ENCODE measurements at places on chromosomes 5 and 9.

DNA sequence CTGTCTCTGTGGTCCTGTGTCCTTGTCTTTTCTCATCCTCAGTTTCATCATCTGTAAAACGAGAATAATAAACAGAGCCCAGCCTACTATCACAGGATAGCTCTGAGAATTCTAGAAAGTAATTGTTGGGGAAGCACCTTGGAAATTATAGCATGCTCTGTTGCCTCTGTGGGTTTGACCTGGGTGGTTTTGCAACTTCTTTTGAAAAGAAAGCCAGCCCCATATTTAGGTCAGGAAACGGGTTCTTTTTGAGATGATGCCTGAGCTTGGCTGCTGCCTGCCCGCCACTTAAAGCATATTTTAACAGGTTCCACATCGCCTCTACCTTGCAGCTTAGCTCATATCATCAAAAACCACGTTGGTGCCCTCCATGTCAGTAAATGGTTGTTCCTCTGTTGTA lies 111.1 kb downstream of the TLR4 start:
- DNase-seq = no peak

DNA sequence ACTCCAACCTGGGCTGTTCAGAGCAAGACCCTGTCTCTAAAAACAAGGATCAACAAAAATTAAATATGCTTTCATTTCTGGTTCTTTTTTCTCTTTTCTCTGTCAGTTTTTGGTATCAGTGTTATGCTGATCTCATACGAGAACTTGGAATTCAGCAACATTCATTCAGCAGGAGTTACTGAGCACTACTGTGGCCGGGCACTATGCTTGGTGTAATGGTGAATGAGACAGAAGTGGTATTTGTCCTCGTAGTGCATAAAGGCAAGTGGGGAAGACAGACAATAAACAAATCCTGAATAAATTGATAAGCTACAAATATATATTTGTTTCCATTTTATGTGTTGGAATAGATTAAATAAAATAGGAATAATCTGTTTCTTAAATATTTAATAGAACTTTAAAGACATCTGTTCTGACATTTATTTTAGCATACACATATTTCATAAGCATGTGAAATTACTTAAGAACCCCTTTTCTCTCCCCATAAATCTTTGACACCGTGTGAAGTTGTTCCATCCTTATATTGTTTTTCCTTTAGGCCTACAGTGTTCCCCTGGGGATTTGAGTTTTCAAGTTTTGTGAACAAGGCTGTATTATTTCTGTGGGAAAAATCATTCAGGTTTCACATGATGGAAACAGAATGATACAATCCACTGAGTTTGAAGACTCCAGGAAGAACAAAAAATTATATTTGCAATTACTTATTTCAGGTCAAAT lies 24.6 kb downstream of the UBAP1 start:
- no peak for DNase-seq

DNA sequence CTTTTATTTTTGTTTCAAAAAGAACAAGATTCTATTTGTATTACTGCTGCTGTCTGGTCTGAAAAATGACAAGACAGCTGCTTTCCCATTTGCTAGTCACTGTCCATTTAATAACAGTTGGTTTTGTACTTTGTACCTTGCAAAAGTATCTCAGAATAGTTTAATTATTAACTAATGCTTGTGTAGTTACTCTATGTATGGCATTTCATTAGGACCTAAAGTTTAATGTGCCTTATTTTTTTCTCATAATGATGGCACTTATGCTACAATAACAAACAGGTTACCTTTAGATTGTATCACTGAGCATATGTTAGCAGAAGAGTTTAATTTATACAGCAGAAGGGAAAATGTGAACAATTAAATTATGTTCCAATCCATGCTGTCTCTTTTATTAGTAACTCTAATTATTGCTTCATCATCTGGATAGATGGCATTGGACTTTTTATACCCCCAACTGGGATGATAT lies 134.2 kb downstream of the CDH10 start:
- no peak for DNase-seq

DNA sequence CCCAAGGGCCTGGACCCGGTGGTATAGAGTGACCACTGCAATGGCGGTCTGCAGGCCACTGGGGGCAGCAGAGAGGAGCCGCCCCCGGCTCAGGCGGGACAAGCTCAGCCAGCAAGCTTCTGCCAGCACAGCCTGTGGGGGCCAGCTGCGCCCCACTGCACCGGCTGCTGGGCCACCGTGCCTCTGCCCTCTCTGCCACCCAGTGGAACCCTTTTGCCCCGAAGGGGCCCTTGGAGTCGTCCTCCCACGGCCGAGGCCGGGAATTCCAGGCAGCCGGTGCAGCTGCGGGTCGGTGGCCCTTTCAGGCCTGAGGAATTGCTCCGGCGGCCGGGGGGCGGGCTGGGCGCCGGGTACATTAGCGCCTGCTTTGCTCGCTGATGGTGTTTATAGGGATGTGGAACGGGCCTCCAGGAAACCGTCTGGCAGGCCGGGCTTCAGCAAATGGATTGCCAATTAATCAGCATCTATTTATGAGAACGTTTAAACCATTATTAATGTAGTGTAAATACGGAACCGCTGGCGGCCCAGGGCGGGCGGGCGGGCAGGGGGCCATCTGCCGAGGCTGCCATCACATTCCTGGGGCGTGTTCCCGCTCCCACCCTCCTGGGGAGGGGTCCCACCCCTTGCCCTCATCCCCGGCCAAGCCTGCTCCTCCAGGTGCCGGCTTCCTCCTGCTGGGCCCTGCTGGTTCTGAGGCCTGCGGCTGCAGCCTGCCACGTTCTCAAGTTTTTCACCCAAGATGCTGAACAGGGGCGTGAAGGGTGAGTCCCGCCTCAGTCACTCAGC lies 127.4 kb downstream of the BARX1 start:
- peak; percentile 77 for DNase-seq

GRCh38 chr9:107175816-107176435 lies 107.2 kb upstream of the RAD23B start:
- DNase-seq = peak; percentile 19

DNA sequence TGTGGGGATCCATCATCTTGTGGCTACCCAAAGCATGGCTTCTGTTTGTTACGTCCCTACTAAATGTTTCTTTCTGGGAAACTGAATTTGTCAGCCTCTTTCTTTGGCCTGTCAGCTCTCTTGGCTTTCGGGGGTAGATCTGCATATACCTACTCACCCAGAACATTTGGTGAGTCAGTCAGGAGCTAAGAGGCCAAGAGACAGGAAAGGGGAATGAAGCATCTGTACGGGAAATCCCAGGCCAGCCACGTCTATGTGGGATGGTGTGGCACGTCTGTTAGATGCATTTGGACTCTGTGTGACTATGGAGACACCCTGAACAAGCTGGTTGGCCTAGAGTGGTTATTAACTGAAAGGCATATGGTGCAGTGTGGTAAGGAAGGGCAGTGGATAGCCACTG lies 58.1 kb downstream of the CDO1 start:
- no peak for DNase-seq

- no peak for DNase-seq
These were observed 505.3 kb upstream of the DAP start for GRCh38 chr5:11266331-11266730.

DNA sequence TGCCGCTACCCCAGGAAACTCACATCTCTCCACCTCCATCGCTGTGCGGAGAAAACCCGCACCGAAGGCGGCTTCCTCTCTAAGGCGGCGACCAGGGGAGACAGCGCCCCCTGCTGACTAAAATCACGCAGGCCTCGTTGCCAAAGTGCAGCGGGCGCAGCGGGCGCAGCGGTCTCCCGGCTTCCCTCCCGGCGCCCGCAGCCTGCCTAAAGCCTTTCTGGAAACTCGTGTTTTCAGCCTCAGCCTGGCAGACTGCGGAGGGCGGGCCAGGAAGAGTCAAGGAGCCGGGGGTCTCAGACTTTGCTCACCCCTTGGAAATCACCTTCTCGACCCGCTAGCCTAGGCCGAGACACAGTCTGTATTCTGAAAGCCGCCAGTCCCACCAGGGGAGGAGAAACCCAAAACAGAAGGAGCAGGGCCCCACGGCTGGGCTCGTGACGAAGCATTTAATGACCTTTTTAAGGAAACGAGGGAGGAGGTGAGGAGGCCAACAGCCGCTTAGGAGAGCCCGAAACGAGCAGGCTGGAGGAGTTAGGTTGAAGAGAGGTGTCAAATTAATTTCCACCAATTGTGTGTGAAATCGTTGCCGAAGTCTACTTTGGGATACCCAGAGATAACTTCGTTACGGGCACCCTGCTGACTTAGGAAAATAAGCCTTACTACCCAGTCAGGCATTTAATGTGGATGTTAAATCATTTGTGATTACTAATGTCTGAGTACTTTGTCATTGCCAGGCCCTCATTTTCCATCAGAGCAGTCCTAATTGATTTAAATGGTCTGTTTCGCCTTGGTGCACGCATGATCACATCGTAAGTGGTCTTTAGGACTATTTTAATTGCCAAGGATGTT lies 7.3 kb upstream of the FOXB2 start:
- DNase-seq = peak; percentile 48

DNA sequence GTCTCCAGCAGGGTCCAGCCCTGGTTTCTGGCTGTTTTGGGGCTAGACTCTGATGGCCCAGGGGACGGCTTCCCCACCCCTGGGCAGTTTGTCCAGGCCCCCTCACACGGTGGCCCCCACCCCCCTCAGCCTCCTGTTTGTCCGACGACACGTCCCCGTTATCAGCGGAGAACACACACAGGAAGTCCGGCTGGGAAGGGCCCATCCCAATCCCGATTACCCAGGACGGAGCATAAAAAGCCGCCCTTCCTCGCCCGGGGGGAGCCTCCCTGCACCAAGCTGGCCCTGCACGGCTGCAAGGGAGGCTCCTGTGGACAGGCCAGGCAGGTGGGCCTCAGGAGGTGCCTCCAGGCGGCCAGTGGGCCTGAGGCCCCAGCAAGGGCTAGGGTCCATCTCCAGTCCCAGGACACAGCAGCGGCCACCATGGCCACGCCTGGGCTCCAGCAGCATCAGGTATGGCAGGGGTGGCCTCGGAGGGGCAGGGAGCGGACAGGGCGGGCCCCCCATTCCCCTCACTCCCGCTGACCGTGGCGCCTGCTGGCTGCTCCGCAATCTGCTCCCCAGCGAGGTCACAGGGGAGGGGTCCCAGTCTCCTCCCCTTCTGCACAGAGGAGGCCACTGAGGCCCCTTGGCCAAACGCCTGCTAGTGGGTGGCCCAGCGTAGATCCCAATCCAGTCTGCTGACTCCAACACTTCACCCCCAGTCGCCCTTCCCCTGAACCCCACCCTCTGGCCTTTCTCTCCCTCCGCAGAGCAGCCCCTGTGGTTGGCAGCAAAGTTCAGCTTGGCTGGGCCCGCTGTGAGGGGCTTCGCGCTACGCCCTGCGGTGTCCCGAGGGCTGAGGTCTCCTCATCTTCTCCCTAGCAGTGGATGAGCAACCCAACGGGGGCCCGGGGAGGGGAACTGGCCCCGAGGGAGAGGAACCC lies at the start of gene EGFL7:
Gene EGFL7 (plus strand): TSS at position 261 of the 926 bp plus-strand sequence. CDS start 5,367 bp downstream, outside the sequence.
- no peak for DNase-seq

GRCh38 chr9:134720796-134721195 lies 79.2 kb downstream of the COL5A1 start:
- DNase-seq = no peak

DNA sequence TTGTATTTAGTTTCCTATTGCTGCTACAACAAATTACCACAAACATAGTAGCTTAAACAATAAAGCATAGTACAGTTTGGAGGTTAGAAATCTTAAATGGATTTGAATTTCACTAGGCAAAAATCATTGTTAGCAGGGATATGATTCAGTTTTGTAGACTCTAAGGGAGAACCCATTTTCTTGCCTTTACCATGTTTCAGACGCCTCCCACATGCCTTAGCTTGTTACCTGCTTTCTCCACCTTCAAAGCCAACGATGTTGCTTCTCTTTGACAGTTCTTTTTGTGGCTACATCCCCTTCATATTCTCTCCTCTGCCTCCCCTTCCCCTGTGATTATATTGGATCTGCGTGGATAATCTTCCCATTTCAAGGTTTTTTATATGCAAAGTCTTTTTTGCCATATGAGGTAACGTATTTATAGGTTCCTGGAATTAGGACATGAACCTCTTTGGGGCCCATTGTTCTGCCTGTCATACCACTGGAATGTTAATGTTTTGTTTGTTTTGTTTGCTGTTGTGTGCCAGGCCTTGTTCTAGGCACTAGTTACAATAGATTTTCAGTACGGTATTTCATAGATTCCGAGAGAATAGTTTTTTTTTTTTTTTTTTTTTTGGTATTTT lies 54.1 kb downstream of the UHRF2 start:
- DNase-seq = no peak

DNA sequence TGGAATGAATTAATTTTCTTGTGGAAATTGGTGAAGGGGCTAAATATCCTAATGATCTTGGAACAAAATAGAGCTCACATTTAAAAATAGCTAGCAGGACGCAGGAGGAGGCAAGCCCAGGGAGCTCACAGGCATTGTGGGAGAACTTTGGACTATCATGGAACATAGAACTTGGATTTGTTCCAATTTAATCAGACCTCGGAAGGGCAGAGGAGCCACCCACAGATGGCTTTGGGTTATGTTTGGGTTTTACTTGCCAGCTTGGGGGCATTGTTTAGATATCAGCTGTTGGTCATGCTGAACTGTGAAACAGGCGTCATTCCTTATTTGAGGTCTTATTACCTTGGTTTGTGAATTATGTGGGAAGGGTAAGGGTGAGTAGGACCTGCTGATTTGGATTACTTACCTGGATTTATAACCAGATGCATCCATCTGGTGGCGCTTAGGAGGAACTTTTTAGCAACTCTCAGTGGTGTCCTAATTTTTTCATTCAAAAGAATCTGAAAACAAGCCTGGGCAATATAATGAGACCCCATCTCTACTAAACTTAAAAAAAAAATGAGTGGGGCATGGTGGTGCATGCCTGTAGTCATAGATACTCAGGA lies 14.1 kb upstream of the PTGR1 start:
- DNase-seq = no peak

GRCh38 chr5:124239572-124239971 lies 506.9 kb downstream of the ZNF608 start:
- DNase-seq = no peak

DNA sequence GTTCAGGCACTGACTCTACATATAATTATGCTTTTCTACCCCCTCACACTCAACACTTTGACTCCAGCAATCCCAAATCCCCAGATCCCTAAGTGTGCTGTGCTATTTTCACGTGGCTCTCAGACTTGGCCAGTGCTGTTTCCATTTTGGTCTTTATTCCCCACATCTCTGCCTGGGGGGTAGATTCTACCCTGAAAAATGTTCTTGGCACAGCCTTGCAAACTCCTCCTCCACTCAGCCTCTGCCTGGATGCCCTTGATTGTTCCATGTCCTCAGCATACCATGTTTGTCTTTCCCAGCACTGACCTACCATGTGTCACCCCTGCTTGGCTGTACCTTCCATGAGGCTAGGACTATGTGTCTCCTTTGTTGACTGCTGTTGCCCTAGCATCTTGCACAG lies 43.0 kb downstream of the FXN start:
- DNase-seq = no peak

Data from AG08395 (cell line).